ENCODE measurements at places on chromosomes 5 and 9. TPM values are rescaled to one million over a fixed set of nuclear protein-coding genes. Genes with fewer than 3 reads are reported as not detected.

DNA sequence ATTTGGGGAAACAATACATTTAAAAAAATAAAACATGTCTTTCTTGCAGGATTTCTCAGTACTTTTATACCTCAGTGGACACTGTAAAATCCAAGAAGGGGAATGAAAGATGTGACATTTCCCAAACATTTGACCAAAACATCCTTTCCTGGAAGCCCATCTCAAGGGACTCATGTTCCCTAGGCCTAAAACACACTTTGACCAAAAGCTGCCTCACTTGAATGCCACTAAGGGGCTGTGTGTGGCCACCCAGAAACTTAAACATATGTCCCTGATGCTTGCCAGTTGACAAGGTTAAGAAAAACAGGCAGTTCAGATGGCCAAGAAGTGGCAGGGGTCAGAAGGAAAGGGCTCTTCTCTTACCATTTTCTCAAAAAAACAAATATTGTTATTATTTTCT, 73.6 kb downstream of the EPB41L4B start:
- DNase-seq: no peak

- no peak for DNase-seq
These were observed 91.7 kb downstream of the NTRK2 start for GRCh38 chr9:84761137-84761808.

DNA sequence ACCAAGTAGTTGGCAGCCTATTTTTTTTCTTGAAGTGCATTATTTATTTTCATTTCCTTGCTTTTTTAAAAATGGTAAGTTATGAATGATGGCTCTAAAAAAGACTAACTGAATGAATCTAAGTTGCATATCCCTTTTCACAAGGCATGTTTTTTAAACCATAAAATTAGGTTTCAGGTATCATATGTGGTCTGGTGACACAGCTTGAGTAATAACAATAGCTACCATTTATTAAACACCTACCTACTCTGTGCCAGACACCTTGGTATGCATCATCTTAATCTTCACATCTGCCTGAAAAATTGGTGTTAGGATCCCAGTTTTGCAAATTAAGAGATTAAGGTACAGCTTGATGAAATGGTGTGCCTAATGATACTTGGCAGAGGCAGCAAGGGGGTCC, 4.3 kb upstream of the GABBR2 start:
- DNase-seq: no peak

GRCh38 chr5:57172466-57173318, 1.2 kb upstream of the GPBP1 start:
- DNase-seq: no peak

GRCh38 chr5:163951069-163951468, 445.6 kb downstream of the MAT2B start:
- DNase-seq: no peak

DNA sequence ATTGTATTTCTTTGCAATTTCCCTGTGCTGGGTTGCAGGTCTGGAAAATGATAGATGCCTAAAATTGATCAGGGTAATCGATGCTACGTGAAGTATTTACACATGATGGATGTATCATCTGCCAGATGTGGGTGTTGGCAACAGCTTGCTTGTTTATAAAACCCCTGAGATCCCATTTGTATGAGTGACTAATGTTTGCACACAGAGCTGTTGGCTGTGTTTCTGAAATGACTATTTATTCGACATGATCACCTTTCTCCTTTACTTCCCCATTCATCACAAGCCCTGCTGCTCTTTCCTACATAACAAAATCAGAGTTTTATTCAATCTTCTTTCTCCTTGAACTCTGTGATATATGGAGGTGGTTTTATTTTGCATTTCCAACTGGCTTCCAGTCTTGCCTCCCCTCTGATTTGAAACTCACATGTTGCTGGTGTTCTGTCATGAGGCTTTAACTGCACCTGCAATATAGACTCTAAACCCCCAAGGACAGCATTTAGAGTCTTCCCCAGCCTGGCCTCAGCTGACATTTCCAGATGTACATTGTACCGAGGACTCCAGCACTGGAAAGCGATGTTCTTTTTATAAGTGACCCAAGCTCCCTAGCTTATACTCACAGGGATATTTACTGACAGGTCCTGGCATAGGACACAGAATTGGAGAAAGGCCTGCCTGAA, 50.7 kb upstream of the SHB start:
- no peak for DNase-seq

DNA sequence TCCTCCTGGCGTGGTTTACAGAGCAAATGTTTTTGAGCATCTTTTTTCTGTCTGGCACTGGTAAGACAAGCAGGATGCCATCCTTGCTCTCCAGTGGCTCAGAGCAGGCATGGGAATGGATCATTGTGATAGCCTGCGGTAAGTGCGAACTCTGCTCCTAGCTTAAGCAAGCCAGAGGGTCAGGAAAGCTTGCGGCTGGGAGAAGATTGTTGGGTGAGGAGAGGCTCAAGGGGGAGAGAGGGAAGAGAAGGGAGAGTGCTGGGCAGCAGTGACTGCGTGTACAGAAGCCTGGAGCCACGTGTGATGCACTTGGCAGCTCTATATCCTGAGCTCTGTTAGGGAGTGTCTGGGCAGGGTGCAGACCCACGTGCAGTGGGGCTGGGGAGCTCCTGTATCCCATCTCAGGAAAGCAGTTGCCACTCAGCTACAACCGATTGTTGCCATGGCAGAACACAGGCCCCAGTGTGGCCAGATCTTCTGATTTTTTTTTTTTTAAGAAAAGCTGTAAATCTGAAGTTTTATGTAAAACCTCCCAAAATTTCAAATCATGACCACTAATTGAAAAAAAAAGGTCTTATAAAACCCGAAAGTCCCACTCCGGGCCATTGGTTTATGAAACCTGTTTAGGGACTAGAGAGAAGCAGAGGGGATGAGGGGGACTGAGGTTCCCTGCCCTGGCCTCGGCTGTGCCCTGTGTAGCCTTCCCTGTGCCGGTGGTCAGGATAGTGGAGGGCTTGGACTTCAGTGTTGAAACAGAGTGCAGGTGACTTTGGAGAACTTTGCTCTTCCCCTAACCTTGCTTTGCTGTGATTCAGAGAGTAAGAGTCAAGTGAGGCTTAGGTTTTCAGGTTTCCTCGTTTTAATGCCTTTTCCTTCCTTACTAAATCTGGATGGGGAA, 67.3 kb downstream of the ZNF618 start:
- DNase-seq: no peak

Gene TPM2
- total RNA-seq: 23.7 TPM

Gene C6
- 125 TPM for total RNA-seq

Gene NMUR2
- total RNA-seq: not detected
